ENCODE measurements at places on chromosomes 12 and 14.

DNA sequence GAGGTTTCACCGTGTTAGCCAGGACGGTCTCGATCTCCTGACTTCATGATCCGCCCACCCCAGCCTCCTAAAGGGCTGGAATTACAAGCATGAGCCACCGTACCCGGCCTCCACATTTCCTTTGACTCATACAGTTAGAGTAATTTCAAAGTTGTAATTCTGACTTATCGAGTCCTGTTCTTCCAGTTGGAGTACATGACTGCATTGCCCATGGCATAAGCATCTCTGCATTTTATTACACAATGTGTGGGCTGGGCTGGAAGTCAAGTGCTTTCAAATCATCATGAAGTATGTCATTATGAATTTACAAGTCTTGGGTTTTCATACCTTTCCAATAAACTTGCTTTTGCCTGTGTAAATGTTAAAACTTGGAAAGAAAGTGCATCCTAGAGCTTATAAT, 1295.7 kb upstream of the FLRT2 start:
- no peak for DNase-seq

DNA sequence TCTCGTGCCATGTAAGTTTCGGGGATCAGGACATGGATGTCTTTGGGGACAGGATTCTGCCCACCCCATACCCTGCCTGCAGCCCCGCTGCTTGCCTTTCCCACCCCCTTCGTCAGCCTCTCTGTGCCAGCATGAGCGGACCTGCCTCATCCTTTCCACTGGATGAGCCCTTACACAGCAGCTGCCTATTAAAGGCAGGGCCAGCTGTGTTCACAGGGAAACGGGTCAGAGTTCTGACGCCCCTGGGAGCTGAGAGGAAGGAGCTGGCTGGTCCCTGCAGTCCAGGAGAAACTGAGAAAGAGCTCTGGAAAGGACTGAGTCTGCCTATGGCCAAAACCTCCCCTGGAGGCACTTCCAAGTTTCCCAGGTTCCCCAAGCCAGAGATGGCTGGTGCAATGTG, 83.5 kb upstream of the NCOR2 start:
- DNase-seq, result no peak

DNA sequence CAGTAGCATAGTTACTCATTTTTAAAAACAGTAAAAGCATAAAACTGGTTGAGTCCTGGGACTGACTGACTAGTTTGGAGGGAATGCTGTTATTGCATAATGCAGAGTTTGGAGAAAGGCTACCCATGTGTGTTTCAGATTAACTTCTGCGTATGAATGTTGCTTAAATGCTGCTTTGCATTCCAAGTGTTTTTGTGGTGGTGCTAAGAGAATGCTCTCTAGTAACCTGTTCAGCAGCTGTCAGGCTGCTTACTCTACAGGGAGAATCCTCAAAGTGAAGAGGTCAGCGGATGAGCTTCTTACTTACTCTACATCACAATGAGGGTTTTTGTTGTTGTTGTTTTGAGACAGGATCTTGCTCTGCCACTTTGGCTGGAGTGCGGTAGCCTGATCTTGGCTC, 4.3 kb downstream of the DLST start:
- DNase-seq, result no peak

DNA sequence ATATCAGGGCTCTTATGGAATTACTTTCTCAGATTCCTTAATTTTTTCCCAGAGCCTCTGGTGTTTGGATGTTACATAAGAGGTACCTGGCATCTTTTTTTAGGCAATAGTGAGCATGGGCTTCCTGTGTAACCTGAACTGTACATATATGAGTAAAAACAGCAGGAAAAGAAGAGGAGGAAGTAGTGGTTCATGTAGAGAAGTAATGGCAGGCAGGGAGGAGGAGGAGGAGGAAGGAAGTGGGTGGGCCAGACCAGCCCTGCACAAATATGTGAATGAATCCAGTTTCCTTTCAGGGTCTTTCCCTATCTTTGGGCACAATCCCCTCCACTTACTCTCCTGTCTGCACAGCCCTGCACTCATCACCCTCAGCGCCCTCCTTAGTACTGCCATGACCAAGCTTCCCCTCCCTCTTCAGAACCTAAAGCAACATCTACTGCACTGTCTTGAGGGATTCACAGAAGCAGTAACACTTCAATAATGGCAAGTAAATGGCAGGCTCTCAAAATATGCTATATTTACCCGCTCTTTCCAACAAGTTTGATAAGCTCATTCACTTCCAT, 40.9 kb upstream of the GSG1 start:
- DNase-seq, result no peak

DNA sequence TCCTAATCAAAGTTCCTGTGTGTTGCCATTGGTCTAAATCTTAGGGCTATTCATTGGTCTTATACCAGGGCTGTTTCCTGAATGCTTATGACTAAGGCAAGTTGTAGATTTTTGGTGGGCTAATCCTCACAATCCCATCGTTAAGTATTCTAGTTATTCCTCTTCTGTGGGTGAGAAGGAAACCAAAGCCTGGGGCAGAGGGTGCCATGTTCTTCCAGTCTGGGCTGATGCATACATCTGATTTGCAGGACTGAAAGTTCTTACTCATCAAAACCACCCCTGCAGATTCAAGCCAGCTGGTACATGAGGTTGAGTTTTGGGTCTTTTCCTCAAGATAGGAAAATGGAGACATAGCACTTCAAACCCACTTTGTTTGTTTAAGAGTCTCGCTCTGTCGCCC, 25.7 kb downstream of the PPP1CC start:
- peak; percentile 53 for DNase-seq

DNA sequence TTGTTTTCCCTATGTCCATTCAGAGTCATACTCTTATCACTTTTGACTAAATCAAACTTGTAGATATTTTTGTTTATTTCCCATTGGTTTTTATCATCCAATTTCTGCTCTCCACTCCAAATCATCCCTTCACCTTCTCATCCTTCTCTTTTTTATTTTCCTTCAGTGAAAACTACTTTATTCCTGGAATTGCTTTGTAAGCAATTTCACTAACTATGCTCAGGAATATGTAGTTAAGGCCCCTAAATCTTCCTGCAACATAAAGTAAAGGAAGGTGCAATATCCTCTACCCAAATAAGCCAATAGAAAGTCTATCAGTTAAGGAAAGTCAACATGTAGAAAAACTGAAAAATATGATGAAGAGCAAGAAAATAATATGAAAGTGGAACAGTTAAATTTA, 308.4 kb downstream of the SEC23A start:
- DNase-seq, result no peak

GRCh38 chr12:72031066-72031465, 92.4 kb downstream of the TPH2 start:
- no peak for DNase-seq

DNA sequence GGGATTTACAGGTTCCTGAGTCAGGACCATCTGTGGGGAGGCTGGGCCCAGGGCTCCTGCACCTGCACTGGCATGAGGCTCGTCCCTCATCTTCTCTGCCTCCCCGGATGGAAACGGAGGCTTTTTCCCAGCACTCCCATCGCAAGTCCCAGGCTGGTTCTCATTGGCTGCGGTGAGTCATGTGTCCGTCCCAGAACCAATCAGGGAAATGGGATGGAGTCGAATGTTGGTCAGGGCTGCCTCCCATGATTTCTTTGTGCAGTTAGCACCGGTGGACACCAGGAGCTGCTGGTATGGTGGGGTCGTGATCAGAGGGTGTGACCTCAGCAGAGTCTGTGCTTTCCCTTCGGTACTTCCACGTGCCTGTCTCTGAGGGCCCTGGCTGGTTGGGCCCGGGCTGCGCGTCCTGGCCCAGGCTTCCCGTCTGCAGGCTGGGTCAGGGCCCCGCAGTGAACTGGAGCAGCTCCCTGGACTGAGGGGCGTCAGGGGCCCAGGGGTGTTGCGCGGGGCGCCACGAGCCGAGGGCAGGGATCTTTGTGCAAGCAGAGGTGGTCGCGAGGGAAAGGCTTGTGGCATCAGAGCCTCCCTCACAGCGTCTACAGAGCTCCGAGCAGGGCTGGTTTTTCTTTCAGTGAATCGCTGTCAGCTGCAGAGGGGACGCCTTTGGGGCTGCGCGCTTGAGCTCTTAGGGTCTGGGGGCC, 168.1 kb downstream of the ADGRD1 start:
- no peak for DNase-seq

GRCh38 chr14:51439896-51440295, 199.8 kb downstream of the TMX1 start:
- DNase-seq, result no peak

DNA sequence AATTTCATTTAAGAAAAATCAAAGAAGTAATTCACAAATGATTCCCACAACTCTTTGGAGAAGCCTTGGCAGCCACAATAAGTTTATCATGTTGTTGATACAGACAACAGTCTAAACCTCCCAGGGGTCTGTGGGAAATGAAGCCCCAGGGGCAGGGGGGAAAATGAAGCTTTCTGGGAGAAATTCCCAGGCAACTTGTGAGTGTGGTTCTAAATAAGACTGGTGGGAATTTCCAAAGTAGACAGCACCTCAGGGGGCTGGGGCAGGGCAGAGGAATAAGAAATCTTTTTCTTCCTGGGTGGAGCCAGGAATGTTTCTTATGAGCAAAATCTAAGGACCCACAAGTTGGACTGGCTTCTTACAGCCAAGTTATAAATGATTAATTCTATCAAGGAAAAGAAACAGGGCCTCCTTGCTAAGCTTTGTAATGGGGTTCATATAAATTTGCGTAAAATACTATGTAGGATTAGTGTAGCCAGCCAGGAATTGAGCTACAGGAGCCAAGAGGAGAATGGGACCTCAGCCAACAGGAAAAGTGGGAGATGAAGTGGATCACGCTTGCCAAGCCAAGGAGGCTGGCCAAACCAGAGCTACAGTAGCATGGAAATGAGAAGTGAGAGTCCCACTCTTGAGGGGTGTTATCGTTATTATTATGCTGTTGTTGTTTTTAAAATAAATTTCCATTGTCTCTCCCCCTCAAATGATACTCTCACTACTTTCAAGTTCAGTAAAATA, 182.9 kb upstream of the FAR2 start:
- DNase-seq, result no peak

- DNase-seq, result no peak
These were observed 23.5 kb upstream of the SELPLG start for GRCh38 chr12:108657130-108657745.

DNA sequence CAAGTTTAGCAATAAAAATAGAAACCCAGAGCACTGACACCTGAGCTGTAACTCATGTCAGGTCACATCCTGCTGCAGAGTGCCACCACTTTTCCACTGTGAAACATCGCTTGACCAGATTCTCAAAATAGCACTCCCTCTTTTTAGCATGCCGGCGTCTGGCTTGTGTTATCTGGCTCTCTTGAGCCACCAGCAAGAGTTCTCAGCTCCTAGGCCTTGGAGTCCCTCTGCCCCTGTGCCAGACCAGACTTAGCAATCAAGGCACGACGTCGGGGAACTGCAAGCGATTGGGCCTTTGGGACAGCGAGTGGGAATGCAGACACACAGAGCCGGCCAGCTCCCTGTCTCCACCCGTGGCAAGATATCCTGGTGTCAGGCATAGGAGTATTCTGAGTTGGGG, 52.5 kb downstream of the SPIC start:
- no peak for DNase-seq

- no peak for DNase-seq
These were observed 87.3 kb downstream of the DYRK2 start for GRCh38 chr12:67735868-67736267.

GRCh38 chr12:3752096-3752709, 706 bp downstream of the CRACR2A start:
- peak; percentile 25 for DNase-seq

GRCh38 chr14:60622210-60622916, 26.9 kb downstream of the SIX1 start:
- no peak for DNase-seq

DNA sequence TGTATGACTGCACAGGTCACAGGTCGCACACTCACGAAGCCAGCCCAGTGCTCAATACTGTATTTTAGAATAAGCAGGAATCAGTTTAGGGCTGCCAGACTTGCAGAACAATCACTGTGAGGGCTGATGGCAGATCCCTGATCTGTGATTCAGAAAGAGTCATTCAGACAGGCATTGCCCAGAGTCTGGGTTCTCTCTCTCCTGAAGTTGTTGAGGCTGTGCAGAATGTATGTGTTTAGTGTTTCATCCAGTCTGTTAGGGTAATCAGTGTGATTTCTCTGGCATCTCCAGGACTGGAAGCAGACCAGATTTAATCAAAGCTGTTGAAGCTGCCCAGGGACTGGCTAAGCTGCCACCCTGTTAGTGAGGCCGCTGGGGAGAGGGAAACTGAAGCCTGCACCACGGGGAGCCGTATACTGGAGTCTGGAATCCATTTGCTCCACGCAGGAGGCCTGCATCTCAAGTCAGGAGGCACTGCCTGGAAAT, 69.3 kb downstream of the ETV6 start:
- DNase-seq, result peak; percentile 29

GRCh38 chr12:25684070-25684469, 131.0 kb upstream of the LMNTD1 start:
- DNase-seq, result no peak

DNA sequence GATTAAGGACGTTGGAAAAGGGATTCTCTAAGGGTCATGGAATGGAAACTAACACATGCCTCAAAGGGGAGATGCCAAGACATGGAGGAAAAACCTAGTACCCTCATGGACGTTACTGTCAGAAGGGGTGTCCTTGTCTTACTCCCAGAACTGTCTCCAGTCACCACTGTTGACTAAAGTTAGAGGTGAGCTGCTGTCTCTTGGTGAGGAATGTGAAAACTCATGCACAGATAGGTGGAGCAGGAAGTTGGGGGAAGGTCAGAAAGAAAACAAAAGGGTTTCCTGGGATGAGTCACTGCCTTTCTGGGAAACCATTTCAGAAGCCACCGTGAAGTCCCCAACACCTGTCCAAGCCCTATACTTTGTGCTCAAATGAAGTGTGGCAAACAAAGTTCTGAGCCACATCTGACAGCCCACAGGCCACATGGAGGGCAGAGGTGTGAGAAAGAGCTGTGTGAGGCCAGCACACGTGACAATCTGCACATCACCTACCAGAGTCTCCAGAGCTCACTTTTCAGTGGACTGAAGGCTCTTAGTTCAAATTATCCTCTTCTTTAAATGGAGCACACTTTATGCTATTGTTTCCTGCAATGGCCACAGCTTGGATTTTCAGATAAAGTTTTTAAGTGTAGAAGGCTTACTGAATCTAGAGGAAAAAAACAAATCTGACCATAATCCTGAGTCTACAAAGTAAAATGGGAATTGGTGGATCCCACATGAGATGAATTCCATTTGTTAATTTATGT, 92.9 kb upstream of the EGLN3 start:
- DNase-seq, result no peak

- no peak for DNase-seq
These were observed 222.3 kb downstream of the PTPRO start for GRCh38 chr12:15544589-15544988.

DNA sequence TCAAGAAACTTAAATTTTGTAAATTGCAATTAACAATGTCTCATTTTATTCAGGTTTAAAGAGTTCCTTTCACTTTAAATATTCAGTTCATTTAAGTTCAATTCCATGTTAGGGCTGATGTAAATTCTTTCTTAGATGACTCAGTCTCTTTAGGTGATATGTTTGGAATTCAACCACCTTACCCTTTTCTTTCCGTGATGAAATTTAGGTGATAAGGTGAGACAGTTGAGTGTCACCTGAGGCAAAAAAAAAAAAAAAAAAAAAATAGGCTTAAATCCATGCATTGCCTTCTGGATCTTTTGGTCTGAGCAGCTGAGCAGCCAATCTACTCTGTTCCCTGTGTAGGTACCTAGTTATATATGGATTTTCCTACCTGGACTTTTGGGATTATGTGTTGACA, 299.5 kb downstream of the DAD1 start:
- DNase-seq, result no peak

GRCh38 chr12:94157981-94158411, 9.6 kb downstream of the PLXNC1 start:
- peak; percentile 67 for DNase-seq

GRCh38 chr14:53571641-53572328, 384.8 kb downstream of the BMP4 start:
- DNase-seq, result peak; percentile 50

GRCh38 chr12:90794212-90794611, 160.8 kb downstream of the CCER1 start:
- no peak for DNase-seq

All from NCI-H1417 (cell line).